Activated CD4-positive, alpha-beta T cell treated with anti-CD3 and anti-CD28 coated beads for 24 hours (primary cell): ENCODE measurements at places on chromosomes 4 and X.

GRCh38 chrX:45749375-45749774 lies 548.7 kb upstream of the DIPK2B start:
- no peak for DNase-seq

GRCh38 chrX:18537524-18537923 lies 112.1 kb downstream of the CDKL5 start:
- no peak for DNase-seq

- no peak for DNase-seq
These were observed 87.6 kb downstream of the SEL1L3 start for GRCh38 chr4:25775166-25775565.

DNA sequence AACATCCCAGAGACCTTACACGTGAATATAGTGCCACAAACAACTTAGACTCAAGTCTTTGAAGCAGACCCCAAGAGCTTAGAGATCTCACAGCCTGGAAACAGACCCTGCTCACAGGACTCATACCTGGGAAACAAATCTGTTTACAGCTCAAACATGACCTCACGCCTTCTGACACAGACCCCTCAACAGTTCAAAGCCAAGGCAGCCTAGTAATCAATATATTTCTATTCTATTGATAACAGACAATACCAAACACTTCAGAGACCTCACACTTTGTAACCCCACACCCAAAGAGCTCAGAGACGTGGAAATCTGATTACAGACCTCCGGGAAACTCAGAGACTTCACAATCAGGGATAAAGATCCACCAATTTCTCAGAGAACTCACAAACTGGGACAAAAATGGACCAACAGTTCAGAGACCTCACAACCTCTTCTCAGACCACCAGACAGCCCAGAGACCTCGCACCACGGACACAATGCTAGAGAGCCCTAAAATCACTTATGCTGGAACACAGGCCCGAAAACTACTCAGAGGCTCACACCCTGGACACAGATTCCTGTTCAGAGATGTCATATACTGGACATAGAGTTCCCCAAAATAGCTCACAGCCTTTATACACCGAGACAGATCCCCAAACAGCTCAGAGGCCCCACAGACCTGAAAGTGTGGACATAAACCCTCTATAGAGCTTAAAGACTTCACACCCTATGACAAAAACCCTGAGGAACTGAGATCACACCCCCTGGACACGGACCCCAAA lies 14.8 kb downstream of the SUV39H1 start:
- DNase-seq: no peak

- peak; percentile 47 for DNase-seq
These were observed 53.6 kb upstream of the IGFBP7 start for GRCh38 chr4:57163530-57164459.

GRCh38 chrX:66042307-66043077 lies 2.6 kb upstream of the VSIG4 start:
- no peak for DNase-seq

- peak; percentile 53 for DNase-seq
These were observed at the start of gene WWC2 for GRCh38 chr4:183098723-183099536. Gene WWC2 (plus strand): TSS chr4:183099257. CDS start chr4:183099492, 235 bp downstream.

DNA sequence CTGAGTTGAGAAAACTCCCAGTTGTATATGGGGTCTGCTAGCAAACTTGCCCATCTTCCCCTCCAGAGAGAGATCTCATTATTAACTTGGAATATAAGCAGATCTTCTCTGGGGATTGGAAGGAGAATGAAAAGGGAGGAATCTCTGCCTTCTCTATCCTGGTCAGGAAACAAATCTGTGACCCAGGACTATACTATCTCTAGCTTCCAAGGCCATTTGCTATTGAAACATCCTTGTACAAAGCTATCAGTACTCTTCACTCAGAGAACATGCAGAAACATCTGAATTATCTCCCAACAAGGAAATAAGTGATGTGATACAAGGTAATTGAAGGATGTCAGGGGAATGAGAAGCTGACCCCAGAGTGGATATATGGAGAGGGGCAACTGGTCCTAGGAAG lies 183.8 kb downstream of the FRMPD4 start:
- no peak for DNase-seq

GRCh38 chr4:38330321-38330720 lies 333.7 kb upstream of the KLF3 start:
- DNase-seq: no peak

GRCh38 chrX:120251471-120252011 lies 929 bp downstream of the ZBTB33 start:
- no peak for DNase-seq

DNA sequence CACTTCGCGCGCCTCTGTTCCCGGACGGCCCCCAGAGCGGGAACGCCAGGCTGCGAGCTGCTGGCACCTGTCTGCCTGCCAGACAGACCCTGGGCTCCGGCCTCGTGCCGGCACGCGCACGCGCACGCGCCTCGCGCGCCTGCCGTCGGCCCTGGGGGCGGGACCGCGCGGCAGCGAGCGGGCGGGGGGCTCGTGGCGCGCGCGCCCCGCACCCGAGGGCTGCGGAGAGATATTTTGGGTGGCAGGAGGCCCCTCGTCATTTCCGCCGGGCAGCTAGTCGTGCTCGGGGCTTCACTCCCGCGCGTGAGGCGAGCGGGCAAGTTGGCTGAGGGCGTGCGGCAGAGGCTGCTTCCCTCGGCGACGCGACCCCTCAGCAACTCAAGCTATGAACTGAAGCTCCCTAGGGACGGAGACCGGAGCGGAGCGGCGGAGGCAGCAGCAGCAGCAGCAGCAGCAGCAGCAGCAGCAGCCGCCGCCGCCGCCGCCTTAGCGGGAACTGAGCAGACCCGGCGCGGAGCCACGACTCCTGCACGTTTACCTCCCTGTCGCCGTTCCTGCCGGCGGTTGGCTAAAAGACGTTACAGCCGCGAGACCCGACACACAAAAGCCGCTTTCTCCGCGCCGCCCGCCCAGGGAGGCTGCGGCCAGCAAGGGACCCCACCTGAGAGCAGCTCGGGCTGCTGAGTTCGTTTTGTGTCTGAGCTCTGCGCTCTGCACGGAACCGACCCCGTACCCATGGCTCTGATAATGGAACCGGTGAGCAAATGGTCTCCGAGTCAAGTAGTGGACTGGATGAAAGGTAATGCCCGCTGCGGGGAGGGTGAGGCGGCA lies at the start of gene CNKSR2:
TSS of gene CNKSR2 (plus strand) at position 256 of the 831 bp plus-strand sequence. CDS start at position 736, 480 bp downstream.
- DNase-seq: peak; percentile 41

GRCh38 chrX:136872091-136872700 lies 8.3 kb downstream of the RBMX start:
- no peak for DNase-seq

DNA sequence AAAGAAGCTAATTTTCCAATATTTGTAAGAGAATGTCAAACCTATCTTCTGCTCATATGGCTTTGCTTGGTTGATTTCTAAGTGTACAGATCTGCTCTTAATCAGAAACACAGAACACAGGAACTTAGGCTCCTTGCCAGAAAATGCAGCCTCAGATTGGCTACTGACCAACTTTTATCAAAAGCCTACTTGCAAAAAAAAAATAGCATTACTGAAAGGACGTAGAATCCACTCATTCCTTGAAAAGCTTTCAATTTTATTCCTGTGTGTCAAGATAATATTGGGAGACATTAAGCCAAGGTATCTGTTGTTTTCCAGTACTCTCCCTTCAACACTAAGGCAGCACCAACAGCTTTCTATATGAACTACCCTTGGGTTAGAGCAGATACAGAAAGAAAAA lies 127.6 kb upstream of the INTU start:
- no peak for DNase-seq

DNA sequence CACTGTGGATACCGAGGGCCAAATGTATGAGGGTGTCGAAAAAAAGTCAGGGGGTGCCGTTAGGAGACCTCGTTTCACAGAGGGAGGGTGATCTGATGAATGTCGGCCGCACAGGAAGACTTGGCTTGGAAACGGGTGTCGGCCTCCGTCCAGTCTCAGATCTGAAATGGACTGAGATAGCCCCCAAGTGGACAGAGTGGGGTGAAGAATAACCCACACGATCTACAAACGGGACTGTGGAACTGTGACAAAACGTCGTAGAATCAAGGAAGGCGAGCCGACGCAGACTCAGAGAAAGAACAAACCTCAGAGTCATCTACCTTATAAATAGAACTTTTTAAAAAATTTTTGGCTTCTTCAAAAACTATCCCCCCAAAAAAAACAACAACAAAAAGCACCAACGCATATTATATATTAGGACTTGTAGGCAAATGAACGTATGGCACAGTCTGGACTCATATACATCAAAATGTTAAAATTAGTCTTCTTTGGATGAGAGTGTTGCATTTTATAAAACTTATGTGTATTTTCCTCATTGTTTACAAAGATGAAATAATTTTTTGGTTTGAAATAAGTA lies 63.8 kb upstream of the IRF2 start:
- DNase-seq: peak; percentile 20

GRCh38 chr4:24630937-24631336 lies 46.6 kb upstream of the DHX15 start:
- DNase-seq: no peak

DNA sequence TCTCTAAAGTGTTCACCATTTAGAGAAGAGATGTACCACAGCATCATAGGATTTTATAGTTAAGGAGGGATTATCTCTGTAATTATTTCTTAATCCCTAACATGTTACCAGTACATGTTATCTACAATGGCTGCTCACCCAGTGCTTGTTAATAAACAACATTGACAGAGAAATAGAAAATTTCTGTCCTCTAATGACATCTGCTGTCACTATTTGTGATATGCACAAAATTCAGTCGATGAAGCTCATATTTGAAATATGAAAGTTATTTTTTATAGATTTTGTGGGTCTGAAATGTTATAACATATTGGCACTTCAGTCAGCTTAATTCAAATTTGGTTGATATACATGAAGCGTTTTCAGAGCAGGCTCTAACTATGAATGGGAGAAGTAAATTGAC lies 48.8 kb upstream of the GRXCR1 start:
- no peak for DNase-seq

DNA sequence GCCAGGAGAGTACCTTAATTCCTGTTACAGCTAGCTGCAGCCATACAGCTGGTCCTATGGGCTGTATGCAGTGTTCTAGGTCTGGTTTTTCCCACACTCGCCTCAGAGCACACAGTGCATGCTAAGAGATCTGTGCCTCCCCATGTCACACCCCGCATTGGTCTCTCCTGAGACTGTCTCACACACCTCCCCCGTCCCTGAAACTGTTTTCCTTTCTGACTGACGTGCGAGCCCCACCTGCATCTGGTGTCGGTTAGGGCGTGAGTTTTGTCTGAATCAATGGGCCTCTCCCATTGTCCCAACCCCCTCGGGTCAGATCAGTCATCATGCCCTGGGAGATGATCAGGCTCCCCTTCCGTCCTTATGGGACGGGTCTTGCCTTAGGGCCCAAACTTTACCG lies 3.4 kb upstream of the UGT8 start:
- no peak for DNase-seq

GRCh38 chr4:16092682-16093319 lies 9.0 kb upstream of the PROM1 start:
- DNase-seq: no peak

- no peak for DNase-seq
These were observed 8.8 kb downstream of the TAPT1 start for GRCh38 chr4:16217300-16218051.

- no peak for DNase-seq
These were observed 180.5 kb downstream of the PPP1R2C start for GRCh38 chrX:42597481-42597880.

DNA sequence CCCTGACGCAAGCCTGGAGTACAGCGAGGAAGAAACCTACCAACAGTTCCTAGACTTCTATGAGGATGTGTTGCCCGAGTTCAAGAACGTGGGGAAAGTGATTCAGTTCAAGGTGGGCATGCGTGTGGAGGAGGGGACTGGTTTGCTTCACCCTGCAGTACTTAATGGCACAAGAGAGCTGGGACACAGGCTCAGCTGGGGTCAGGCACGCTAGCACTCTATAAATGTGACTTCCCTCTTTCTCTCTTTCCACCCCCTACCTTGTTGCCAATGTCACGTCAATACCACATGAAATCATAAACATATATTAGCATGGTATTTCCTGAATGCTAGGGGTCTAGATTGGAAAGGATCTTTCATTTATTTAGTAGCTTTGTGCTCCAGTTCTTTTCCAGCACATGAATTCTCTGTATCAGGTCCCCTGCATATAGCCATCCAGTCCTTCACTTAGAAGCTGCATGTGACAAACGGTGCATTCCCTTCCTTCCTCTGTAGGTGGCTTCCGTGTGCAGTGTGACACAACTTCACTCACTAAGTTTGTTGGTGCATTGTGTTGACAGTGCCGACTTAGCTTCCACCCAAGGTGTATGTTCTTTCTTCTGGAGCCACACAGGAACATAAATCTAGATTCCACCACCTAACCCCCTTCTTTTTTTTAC lies 25.6 kb downstream of the ZRSR2 start:
- no peak for DNase-seq

GRCh38 chrX:110955706-110956105 lies 140.3 kb upstream of the PAK3 start:
- no peak for DNase-seq

DNA sequence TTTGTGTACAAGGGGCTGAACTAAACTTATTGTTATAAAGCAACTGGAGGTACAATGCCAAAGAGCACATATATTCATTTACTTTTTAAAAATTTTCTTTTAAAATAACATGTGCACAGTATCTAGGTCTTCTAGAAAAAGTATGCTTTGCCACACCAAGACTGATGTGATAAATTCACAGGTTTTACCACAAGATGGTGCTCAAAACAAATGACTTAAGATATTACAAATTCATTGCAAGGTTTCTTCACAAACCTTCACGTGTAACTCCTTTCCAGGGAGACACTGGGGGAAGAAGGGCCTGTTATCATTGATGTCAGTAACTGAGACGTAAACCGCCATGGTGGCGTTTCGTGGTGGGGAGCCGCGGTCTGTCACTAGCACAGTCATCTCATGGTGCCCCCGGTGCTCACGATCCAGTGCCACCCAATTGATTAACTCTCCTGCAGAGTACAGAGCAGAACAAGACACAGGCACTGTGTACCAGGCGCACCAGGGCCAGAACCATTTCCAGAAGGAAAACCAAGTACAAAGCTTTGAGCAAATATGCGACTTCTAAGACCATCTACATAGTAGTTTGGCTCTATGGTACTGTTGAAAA lies 162.2 kb downstream of the DCHS2 start:
- DNase-seq: no peak

DNA sequence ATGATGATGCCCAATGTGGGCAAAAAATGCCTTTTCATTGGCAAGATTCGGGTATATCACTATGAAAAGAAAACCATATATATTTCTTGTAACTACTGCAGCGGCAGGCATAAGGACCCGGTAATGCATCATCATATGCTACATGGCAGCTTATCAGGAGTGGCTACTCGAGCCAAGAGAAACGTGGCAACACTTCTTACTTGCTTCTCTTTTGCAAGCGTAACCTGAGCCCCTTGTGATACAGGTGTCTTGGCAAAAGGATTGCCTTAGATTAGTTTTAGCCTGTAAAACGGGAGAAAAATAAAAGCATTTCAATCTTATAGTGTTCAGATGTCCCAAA lies 280.3 kb downstream of the SPRY1 start:
- no peak for DNase-seq
